ENCODE measurements at places on chromosomes 1 and 21.

- DNase-seq, result peak; percentile 10
These were observed 10.8 kb upstream of the SHISA4 start for GRCh38 chr1:201877877-201878401.

DNA sequence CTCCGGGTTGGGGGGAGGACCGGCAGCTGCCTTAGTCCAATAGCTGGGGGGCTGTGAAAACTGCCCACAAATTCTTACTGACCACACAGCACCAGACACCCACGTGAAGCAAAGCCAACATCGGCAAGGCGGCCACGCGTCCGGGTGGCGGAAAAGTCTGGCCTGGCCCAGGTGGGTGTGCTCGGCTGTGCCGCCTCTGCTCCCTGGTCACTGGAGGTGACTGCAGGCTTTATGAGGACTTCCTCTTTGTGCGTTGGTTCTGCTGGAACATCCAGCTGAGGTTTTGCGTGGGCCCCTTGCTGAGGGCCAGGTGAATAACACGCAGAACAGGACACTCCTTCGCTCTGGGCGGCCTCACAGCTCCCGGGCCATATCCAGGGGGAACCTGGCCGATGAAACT lies 35.4 kb downstream of the FAAP20 start:
- DNase-seq, result no peak

GRCh38 chr21:44647222-44647552 lies 973 bp downstream of the KRTAP10-11 start:
- DNase-seq, result no peak

DNA sequence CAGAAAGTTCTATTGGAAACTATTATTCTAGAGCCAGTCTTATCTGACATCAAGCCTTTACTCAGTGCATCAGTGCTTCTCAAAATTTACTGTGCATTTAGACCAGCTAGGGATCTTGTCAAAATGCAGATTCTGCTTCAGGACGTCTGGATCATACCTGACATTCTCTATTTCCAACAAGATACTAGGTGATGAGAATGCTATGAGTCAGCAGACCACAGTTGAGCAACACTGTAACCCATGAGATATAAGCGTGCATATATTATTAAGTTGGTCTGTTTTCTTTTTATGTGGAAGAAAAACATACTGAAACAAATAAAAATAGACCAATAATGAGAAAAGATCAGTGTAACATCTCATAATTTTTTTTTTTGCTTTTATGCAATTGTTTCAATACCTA lies 40.4 kb upstream of the KCNH1 start:
- no peak for DNase-seq

- DNase-seq, result peak; percentile 77
These were observed 27.4 kb downstream of the HIVEP3 start for GRCh38 chr1:41891199-41891896.

DNA sequence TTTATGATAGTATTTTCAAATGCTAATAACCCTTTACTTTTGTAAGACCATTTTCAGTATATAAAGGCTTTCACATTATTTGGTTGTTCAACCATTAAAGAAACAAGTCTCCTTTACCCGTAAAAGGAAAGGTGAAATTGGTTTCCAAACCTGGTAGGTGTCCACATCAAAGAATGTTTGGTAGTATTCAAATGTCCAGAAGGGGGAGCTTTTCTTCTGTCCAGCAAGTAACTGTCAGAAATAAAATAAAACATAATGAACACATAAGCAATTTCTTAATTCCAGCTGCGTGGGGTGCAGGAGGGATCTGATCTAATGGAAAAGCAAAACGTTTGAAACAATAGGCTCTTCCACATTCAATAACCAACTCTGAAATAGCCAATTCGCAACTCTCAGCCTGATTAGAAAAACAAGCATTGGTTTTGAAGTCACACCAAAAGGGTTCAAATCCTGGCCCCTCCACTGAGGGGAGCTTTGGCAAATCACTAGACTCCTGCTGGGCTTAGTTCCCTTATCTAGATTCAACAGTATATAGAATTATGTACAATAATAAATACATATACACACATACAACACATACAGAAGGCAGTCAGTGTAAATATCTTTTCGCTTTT lies 11.0 kb downstream of the YIPF1 start:
- peak; percentile 49 for DNase-seq

DNA sequence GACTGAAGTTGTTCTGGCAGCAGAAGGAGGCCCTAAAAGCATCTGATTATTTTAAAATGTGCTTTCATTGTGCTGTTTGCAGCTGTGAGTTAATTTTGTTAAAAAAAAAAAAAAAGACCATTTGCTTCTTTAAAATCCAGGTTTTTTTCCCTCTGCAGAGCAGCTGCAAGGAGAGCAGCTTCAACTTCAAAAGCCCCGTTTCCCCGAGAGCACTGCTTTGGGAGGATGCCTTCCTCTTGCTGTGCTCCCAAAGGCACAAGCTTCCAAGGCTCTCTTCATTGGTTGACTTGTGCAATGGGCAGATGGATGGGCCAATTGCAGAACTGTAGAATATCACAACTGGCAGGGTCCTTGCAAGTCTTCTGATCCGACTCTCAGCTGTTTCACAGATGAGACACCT lies 459.2 kb upstream of the PKN2 start:
- DNase-seq, result no peak

DNA sequence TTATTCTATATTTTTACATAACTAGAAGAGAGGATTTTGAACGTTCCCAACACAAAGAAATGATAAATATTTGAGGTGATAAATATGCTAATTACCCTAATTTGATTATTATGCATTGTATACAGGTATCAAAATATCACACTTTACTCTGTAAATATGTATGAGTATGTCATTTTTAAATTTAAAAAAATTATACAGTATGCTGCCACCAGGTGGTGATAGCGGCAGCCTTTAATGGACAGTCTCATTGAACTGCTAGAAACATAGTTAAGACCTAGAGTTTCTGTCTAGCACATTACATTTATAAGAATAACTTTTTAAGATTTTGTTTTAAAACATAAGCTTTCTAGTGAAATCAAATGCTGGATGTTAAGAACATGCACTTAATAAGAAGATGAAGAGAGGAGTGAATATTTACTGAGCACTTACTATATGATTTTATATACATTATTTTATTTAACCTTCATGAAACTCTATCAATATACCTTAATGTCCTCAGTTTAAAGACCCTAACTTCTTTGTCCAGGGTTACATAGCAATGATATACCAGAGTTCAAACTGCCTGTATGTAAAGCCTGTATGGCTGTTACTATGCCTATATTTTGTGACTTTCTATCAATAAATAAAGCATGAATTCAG lies 207.1 kb downstream of the NUF2 start:
- DNase-seq, result no peak

GRCh38 chr1:203305809-203306088 lies 430 bp downstream of the BTG2 start:
- no peak for DNase-seq

- no peak for DNase-seq
These were observed 11.2 kb upstream of the CAPN2 start for GRCh38 chr1:223700942-223701637.

GRCh38 chr1:30684881-30685795 lies 38.2 kb downstream of the MATN1 start:
- DNase-seq, result no peak

GRCh38 chr21:45715441-45715840 lies 71.9 kb downstream of the PCBP3 start:
- no peak for DNase-seq

- no peak for DNase-seq
These were observed 126.9 kb downstream of the RNF220 start for GRCh38 chr1:44531785-44532566.

DNA sequence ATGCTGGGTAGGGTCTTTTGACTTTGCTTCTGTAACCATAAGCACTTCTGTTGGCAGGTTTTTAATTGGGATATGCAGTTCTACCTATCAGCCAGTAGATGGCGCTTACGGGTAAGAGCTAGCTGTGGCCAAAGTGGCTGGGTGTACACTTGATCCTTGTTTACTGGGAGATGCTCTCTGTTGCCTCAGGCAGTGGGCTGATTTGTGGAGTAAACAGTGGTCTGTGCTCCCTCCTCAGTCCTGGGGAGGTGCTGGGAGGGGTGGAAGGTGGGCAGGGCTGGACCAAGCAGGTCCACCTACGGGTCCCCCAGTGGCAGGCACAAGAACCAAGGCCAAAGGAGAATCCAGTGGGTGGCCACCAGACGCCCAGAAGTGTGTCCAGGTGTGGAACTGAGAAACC lies 43.4 kb downstream of the RALGPS2 start:
- DNase-seq, result peak; percentile 33

DNA sequence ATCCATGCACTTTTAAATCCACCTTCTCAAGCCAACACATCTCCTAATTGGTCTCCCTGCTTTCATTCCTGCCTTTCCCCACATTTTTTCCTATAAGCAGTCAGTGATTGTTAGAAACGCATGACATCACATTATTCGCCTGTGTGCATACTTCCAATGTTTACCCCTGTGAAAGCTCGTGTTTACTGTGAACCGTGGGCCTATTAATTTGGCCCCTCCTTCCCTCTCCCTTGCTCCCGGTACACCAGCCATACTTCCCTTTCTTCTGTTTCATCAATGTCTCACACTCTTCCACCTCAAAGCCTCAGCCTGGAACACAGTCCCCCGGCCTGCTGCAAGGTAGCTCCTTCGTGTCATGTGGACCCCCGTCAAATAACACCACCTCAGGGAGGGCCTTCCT lies 9.1 kb downstream of the MTOR start:
- no peak for DNase-seq

DNA sequence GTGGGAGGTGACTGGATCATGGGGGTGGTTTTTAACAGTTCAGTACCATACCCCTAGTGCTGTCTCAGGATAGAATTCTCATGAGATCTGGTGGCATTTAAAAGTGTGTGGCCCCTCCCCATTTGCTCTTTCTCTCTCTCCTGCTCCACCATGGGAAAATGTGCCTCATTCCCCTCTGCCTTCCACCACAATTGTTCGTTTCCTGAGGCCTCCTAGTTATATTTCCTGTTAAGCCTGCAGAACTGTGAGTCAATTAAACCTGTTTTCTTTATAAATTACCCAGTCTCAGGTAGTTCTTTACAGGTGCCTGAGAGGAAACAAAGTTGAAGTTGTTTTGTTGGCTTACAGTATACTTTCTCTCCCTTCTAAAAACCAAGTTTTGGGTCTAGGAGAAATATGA lies 23.1 kb upstream of the SLC22A15 start:
- DNase-seq, result no peak

- no peak for DNase-seq
These were observed 211.1 kb downstream of the MATN1 start for GRCh38 chr1:30511991-30512913.
